ENCODE measurements at places on chromosomes 2 and 18.

DNA sequence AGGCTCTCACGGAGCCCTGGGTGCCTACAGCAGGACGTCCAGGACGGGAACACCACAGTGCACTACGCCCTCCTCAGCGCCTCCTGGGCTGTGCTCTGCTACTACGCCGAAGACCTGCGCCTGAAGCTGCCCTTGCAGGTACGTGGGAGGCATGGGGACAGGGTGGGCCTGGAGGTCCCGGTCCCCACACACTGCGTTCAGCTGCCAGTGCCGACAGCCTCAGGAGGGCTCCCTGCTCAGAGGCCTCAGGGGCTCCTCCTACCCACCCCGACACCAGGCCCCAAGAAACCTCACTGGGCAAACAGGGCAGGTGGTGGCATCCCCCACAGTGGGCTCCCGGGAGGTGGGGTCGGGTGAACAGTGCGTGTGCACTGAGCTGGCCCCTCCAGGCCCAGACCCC lies 10.8 kb downstream of the ANO7 start:
- DNase-seq, result no peak

- DNase-seq, result no peak
These were observed 85.6 kb upstream of the SALL3 start for GRCh38 chr18:78894033-78894305.

DNA sequence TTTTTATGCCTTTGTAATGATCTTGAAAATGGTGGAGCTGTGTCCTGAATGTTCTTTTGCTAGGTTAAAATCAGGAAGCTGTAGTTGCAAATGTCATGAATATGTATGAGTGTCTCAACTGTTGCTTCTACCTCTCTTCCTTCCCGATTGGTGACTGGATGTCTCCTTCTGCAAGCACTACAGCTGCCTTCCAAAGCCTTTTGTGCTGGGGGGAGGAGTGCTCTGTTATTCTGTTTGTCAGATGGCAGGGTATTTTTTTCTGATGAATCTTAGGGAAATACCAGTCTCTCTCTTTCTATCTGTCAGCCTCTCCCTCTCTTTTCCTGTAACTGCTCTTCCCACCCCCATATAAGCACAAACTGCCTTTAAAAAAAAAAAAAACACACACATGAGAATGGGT lies 1396.3 kb upstream of the CELF4 start:
- no peak for DNase-seq

- DNase-seq, result no peak
These were observed 257.7 kb upstream of the UBE2E3 start for GRCh38 chr2:180722551-180723239.

DNA sequence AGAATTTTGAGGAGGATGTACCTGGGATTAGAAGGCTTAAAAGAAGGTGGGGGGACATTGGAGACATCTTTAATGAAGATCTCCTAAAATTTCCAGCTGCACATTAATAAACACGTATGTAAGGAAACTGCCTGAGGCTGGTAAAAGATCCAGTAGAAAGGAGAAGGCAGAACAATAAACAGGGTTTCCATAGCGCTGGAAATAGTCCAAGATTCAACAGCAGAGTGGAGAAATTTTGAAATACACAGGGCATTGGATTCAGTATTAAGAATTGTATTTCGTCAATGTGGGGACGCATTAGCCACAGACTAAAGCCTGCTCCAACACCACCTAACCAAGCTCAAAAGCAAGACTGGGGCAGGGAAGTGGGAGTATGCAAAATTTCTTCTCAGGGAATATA lies 606.9 kb upstream of the NRXN1 start:
- DNase-seq, result no peak

- DNase-seq, result no peak
These were observed 14.8 kb downstream of the SPRED2 start for GRCh38 chr2:65417509-65418085.
